ENCODE measurements at places on chromosomes 4 and X.

GRCh38 chr4:154417373-154417673 lies 74.3 kb downstream of the DCHS2 start:
- DNase-seq: no peak

GRCh38 chr4:83618431-83618830 lies 82.5 kb downstream of the GPAT3 start:
- no peak for DNase-seq

DNA sequence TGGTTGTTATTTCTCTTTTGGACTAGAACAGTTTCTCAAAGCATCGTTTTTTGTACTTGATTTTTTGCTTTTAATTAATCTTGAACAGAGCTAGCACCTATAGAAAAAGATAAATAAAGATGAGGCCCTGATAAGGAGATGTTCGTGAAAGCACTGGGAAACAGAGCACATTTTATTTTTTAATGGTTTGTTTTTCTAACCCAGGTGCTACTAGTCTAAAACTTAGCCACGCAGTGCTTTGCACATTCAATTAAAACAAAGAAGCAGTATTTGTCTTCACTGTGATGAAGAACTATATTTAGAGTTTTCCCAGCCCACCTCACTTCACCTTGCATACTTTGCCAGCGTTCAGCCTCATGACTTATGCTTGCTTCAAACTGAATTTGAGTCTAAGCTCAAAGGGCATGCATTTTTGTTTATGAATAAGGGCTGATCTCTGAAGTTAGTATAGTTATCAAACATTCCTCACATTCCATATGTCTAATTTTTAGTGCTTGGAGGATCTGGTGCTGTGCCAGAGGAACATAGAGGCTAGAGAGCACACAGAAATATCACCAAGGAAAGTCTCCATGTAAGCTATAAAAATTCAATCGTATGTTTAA lies 76.7 kb downstream of the WWC2 start:
- DNase-seq: no peak

GRCh38 chr4:54971474-54971950 lies 153.9 kb downstream of the KDR start:
- no peak for DNase-seq

DNA sequence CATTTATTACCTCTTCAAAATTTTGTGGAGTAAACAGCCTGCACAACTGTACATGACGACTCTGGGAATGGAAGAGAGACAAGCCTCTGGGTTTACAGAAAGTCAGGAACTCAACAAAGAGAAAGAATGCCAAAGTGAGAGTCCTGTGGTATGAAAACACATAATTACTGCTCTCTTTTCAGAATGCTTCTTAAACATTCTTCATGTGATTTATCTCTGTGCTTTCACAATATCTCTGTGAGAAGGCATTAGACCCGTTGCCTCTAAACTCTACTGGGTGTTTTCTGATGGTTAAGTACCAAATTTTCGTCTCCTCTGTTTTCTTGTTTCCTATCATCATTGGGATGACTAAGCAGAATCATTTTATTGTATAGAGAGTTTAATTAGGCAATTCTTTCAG lies 966.6 kb upstream of the SLIT2 start:
- DNase-seq: no peak

DNA sequence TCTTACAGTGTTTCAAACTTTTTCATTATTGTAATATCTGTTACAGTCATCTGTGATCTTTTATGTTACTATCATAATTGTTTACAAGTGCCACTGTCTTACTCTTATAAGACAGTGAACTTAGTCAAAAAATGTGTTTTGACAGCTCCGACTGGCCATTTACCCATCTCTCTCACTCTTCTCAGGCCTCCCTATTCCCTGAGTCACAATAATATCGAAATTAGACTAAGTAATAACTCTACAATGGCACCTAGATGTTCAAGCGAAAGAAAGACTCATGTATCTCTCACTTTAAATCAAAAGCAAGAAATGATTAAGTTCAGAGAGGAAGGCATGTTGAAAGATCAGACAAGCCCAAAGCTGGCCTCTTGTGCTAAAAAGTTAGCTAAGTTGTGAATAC lies 184.2 kb downstream of the CDS1 start:
- no peak for DNase-seq

DNA sequence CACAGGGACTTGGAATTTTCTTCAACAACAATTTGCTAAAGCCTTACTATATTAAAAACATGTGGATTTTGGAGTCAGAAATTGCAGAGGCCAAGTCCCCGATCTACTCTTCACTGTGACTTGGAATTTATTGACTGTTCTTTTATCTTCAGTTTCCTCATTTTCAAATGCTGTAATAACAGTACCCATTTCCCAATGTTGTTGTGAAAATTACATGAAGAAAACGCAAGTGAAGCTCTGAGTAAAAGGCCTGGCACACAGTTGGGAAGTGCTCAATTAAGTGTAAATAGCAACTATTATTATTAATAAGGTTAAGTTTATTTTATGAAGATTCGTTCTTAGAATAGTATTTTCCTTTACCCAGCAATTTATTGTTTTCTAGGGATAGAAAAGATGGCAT lies 15.7 kb downstream of the STBD1 start:
- DNase-seq: no peak

DNA sequence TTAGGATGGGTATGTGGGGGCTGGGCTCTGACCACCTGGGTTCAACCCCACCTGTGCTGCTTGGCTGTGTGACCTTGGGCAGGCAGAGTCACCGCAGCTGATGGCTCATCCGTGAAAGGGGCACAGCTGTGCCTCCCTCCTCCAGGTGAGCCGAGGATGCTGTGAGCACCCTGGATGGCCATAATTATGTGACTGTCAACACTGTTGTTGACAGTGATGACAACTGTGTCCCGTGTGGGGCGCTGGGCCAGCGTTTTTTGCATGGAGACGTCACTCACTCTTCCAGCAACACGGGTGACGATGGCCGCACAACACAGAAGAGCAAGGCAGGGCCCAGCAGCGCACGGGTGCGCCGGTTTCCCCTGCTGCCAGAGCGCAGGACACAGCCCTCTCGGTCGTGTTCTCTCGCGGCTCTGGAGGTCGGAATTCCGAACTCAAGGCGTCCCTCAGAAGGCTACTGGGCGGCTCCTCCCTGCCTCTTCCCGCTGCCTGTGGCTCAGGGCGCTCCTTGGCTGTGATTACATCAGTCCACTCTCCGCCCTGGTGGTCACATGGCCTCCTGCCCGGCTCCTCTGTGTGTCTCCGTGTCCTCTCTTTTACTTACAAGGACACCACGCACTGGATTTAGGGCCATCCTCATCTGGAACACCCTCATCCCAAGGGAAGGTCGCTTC lies 1.3 kb downstream of the SH3TC1 start:
- no peak for DNase-seq

GRCh38 chr4:153266988-153267387 lies 62.7 kb downstream of the TRIM2 start:
- no peak for DNase-seq

DNA sequence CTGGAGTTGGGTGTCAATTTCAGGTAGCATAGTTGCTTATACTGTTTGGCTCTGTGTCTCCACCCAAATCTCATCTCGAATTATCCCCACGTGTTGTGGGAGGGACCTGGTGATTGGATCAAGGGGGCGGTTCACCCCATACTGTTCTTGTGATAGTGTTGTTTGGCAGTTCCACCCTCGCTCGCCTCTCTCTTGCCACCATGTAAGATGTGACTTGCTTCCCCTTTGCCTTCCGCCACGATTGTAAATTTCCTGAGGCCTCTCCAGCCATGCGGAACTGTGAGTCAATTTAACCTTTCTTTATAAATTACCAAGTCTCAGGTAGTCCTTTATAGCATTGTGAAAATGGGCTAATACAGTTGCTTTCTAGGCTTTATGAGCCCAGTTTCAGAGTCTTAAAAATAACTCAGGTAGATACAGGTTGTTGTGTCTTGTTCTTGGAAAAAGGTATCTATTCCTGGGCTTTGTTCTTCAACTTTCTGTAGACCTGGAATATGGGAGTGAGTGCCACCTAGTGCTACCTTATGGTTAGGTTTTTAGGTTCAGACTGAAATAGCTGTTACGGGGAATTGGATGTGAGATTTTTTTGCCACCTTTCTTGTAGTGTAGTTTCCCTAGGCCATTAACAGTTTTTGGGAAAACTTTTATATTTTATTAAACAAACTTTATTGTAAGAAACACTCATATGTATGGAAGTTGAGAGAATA lies 15.6 kb downstream of the PGK1 start:
- DNase-seq: no peak

DNA sequence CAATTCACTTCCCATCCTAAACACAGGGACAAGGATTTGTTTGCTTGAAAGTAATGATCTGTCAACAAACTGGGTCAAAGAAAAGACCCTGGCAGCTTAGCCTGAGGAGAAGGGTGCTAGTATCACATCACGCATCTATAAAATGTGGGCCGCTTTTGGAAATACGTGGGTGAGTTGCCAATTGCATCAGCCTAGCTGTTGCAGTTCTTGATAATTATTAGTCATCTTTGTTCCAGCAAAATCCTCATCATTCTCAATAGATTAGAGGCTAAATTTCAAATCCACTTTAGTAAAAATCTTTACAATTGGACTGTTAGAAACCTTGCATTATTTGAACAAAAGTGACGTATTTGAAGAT lies 33.6 kb upstream of the TAPT1 start:
- DNase-seq: no peak

GRCh38 chr4:120005076-120005475 lies 61.6 kb downstream of the MAD2L1 start:
- DNase-seq: no peak

GRCh38 chr4:4590546-4590945 lies 48.7 kb upstream of the STX18 start:
- no peak for DNase-seq

Data from activated CD4-positive, CD25-positive, alpha-beta regulatory T cell treated with anti-CD3 and anti-CD28 coated beads, Interleukin-2, amount 50 U/mL, for 16 hours (primary cell).